CD4-positive, alpha-beta T cell treated with Interferon gamma for 1 hour (primary cell): ENCODE measurements at places on chromosomes 5 and 9.

DNA sequence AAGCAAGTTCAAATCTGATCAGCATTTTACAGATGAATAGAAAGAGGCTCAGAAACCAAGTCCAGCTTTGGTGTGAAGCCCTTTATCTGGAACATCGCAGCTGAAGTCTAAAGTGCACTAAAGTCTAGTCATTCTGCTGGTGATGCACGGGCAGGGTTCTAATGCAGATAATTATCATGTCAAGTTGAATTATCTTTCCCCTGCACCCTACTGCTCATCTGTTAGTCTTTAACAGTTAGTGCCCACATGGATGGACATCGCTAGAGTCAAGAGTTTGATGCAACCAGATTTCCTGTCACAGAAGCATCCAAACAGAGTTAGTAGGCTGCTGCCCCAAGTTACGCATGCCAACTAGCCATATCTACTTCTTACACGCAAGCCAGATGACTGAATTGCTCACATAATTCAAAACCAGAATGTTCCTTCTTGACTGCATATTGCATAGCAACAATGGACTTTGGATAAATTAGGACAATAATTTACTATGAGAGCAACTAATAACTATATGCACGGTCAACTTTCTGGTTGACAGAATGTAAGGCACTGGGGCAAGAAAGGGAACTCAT is 1.6 kb upstream of the TOMM5 start:
- no peak for DNase-seq

DNA sequence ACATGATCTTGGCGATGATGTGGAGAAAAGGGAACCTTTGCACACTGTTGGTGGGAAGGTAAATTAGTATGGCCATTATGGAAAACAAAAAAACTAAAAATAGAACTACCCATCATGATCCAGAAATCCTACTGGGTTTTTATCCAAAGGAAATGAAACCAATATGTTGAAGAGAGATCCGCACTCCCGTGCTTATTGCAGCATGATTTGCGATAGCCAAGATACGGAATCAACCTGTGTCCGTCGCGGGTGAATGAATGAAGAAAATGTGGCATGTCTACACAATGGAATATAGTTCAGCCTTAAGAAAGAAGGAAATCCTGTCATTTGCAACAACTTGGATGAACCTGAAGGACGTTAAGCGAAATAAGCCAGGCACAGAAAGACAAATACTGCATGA is 84.5 kb downstream of the TTLL11 start:
- DNase-seq, result no peak

DNA sequence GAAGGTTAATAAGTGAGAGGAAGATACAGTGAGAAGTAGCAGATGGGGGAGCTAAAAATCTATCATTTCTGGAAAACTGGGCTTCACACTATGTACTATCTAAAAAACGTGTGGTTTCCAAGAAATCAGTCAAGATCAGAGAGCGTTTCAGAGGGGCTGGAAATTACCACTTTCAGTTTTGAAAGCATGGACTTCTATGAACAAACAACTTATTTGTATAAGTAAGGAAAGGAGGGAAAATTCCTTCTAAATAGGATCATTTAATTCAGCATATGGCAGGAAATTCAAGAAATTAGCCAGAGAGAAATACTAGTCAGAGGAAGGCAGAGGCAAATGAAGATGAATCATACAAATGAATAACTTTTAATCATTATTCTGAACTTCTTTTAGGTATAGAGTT is 11.3 kb downstream of the TNC start:
- no peak for DNase-seq

- DNase-seq, result no peak
Measured at GRCh38 chr5:175677571-175677970, 19.7 kb downstream of the HRH2 start.

- DNase-seq, result no peak
Measured at GRCh38 chr9:14173713-14174112, 140.2 kb downstream of the NFIB start.

GRCh38 chr5:172245046-172245445 is 38.5 kb downstream of the UBTD2 start:
- DNase-seq, result no peak
